Head of caudate nucleus (tissue), 42 donors: ENCODE measurements at places on chromosomes 4 and X.

DNA sequence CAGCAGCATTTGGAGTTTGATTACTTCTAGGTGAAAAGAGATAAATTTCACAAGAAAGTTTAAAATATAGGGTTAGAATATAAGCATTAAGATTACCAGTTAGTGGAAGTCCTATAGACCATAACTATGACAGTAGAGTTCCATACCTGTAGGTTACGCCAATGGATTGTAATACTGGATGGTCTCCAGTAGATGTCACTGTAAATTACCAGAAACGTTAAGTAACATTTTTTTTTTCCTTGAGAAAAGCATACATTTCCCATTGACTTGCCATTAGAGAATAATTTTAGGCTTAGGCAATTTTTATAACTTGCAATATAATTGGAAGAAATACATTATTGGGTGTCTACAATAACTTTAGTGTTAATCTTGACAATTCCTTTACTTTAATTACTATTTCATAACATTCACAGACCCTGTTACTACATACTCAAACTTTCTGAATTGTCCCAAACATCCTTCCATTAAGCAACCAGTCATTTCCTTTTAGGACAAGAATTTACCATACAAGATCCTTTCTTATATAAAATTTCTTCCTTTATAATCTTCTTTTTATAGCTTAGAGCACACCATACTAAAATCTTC lies 304.1 kb upstream of the TECRL start:
- DNase-seq = no peak

DNA sequence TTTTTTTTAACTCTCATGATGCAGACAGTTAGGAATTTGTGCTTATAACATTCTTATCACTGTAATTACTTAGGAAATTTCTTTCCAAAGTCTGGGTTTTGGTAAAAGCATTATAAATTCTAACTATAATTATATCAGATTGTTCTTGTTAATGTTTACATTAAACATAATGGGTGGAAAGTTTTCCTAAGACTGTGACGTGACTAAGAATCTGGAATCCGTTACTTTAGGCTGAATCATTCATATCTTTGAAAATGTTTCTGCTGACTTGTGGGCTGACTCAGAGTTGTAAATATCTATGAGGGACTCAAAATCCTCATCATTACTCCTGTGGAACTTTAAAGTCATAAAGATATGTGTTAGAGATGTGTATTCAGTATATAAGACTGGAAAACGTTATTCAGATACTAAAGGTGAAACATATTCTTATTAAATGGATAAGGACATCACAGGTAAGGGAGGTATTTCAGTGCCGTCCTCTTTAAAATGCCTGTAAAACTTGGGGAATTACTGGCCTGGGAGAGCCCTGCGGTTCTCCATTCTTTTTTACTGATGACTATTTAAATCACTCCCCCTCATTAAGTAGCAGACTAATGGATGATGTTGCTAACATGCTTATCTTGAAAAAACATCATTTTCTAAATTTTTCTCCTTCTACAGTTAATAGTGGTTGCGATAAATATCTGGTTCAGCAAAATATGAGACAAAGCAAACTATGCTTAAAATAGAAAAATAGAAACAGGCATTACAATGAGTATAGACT lies 159.0 kb downstream of the DCLK2 start:
- no peak for DNase-seq

GRCh38 chr4:118869808-118870342 lies 18.8 kb upstream of the SYNPO2 start:
- no peak for DNase-seq

DNA sequence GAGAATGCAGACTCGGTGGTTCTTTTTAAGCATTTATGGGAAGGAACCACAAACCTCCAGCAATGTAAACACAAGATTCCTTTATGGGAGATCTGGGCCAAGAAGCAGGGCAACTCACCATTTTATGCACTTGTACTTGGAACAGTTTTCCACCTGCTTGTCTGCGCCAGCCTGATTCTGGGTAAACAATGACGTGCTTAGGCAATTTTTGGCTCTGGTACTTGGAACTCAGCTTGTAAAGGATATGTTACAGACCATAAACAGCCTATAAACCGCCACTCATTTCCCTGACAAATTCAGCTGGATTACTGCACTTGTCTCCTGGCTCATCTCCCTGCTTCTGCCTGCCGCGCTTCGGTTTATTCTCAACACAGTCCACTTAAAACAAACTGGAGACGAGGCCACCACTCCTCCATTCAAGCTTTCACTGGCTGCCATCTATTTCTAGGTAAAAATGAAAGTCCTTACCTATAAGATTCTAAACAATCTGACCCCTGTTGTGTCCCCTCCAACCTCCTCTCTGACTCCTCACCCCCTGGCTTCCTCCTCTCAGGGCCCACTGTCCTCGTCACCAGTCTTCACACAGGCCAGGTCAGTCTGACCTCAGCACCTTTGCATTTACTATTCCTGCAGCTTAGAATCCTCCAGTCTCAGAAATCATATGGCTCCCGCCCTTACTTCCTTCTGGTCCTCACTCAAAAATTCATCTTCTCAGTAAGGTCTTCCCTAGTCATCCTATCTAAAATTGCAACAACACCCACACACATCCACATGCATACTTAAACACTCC lies 205.9 kb upstream of the GALNT7 start:
- no peak for DNase-seq

- no peak for DNase-seq
These were observed 55.8 kb downstream of the ADAMTS3 start for GRCh38 chr4:72513227-72513626.

GRCh38 chr4:112156553-112156952 lies 11.3 kb downstream of the FAM241A start:
- no peak for DNase-seq

DNA sequence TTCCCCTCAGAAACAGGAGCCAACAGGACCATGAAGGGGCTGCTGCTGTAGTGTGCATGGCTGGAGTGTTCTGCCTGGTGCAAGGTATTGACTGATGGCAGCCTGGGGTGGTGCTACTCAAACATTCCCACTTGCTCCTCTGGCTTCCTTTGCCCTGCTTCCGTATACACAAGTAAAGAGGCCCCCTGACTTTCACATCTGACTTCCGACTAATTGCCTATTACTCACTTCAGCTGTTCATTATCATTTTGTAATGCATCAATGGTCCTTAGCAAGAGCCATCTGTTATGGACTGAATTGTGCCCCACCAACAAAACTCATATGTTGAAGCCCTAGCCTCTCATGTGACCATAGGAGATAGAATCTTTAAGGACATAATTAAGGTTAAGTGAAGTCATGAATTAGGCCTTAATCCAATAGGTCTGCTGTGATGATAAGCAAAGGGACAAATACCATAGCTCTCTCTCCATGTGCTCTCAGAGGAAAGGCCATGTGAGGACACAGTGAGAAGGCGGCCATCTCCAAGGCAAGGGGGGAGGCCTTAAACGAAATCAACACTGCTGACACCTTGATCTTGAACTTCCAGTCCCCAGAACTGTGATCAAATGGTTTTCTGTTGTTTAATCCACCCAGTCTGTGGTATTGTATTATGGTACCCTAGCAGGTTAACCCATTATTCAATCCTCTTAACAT lies 122.5 kb upstream of the CLNK start:
- no peak for DNase-seq

DNA sequence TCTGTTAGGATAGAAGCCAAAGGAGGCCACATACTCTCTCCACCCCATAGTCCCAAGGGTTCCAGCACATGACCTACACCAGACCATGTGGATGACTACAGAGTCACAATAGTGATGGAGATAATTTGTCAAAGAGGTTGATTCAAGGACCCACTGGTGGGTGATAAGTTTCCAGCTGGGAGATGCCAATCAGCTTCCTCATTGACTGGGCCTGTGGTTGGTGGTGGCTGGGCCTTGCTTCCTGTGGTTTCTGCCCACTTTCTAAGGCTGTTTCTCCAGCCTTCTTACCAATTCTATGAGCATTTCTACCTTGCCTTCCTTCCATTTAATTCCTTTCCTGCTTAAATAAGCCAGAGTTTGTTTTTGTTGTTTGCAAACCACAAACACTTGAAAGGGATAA lies 95.5 kb upstream of the CPEB2 start:
- DNase-seq = no peak

- no peak for DNase-seq
These were observed 85.7 kb downstream of the ADRA2C start for GRCh38 chr4:3851881-3852280.

- DNase-seq = no peak
These were observed 5.1 kb downstream of the UPRT start for GRCh38 chrX:75278991-75279390.

DNA sequence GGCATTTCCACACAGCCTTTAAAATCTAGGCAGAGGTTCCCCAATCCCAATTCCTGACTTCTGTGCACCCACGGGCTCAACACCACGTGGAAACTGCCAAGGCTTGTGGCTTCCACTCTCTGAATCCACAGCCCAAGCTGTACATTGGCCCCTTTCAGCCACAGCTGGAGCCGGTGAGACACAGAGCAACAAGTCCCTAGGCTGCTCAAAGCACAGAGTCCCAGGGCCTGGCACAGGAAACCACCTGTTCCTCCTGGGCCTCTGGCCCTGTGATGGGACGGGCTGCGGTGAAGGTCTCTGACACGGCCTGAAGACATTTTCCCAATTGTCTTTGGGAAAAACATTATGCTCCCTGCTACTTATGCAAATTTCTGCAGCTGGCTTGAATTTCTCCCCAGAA lies 500.0 kb downstream of the FSTL5 start:
- no peak for DNase-seq

DNA sequence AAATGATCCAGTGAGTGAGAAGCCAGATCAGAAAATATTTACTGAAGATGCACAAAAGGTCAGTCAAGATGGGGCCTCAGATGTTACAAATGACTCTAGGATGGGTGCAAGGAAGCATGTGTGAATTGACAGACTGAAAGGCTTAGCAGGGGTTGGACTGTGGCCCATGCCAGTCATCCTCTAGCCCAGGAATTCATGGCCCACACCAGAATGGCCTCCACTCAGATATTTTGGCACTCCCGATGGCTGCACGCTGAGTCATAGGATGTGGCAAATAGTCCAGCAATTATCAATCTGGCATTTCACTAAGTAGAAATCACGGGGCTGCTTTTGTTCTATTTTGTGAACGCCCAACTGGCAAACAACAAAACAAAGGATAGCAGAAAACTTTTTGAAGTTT lies 406.5 kb downstream of the IQCM start:
- no peak for DNase-seq

- DNase-seq = no peak
These were observed 127.3 kb upstream of the SLC34A2 start for GRCh38 chr4:25528391-25528790.

DNA sequence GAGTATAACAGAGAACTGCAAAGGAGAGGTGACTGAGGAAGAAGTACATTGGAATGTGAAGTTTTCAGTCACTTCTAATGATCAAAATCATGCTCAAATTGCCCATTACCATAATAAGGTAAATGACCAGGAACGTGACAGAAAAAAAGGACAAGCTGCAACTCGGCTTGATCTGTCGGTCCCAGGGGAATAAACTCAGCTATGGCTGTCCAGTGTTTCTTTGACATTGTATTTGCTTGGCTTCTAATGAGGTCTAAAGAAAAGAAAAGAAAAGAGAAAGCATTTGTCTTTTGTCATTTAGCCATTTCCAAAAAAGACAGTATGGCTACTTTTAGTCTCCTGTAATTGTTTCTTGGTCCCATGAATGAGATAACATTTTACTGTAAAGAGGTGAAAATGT lies 25.2 kb downstream of the PHOX2B start:
- no peak for DNase-seq

- DNase-seq = no peak
These were observed 144.6 kb upstream of the EDNRA start for GRCh38 chr4:147336252-147336651.

- DNase-seq = peak; percentile 66
These were observed 145.4 kb downstream of the CPEB2 start for GRCh38 chr4:15147714-15148113.

DNA sequence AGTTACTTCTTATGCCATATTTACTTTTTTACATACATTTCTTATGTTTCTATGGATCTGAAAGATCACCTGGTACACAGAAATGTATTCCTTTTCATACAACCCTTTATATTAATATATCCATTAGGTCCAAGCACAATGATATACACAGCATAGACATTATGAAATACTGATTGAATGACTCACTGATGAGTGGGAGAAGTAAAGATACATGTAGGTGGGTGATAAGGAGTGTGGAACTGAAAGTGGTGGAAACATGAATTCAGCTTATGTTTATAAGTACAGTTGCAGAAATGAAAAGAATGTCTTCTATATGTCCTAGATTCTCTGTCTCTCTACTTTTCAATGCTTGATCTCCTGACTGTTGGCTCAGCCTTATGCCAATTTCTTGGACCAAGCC lies 87.9 kb downstream of the YIPF7 start:
- DNase-seq = no peak

DNA sequence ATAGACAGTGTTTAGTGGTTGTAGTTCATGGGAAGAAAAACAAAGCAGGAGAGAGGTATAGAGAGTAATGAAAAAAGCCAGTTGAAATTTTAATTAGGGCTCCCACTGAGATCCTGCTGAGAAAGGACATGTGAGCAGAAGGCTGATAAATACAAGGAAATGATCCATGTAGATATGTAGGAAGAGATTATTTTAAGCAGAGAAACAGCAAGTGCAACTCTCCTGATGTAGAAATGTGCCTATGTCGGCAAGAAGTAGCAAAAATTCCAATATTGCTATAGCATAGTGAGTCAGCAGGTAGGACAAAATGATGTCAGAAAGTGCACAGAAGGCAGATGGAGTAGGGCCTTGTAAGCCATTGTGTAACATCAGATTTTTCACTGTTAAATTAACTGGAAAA lies 1027.3 kb downstream of the PCDH18 start:
- no peak for DNase-seq

DNA sequence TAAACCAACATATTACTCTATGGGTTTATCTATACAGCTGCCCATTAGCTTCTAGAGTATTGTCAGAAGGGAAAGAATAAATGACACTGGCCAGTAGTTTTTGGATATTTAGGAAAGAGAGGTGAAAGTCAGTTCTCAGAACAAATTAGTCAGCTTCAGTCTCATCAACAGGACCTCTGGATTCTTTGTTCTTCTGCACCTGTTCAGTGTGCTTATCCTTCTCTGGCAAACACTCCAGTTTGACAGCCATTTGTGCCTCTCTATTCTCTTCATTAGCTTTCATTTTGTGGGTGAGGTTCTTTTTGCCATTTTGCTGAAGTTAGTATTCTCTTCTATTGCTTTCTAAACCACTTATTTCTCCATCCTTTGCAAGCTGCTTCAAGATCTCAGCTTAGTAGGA lies 107.0 kb downstream of the PCDH18 start:
- DNase-seq = no peak

- DNase-seq = no peak
These were observed 723.1 kb downstream of the ADGRL3 start for GRCh38 chr4:61923179-61923578.

DNA sequence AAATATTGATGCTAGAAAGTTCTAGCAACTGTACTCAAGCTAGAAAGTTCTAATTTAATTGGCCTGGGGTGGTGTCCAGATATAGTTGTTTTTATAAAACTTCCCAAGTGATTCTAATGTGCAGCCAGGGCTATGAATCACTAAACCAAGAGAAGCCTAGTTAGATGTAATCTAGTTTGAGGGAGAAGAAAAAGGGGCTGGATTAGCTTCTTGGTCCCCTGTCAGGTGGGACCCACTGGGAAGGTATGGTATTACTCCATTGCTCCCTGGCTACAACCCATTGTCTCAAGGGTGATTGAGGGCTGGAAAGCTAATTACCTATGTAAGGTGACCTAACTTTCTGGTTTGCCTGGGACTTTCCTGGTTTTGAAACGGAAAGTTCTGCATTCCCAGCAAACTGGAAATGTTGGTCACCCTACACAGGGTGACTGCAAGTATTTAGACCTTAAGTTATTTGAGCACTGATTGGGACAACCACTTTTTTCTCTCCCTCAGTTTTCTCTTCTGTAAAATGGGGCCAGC lies 23.9 kb upstream of the MSN start:
- no peak for DNase-seq

GRCh38 chr4:103012551-103012950 lies 7.0 kb downstream of the SLC9B1 start:
- DNase-seq = no peak
